ENCODE measurements at places on chromosomes 12 and 14. TPM values are rescaled to one million over a fixed set of nuclear protein-coding genes. Genes with fewer than 3 reads are reported as not detected.

ANKRD13A gene
- 64.8 TPM for total RNA-seq

TRPV4 gene
- total RNA-seq = not detected

SLCO1B1 gene
- 0.12 TPM for total RNA-seq

OR4K1 gene
- not detected for total RNA-seq

G2E3 gene
- total RNA-seq = 24.1 TPM

TMTC1 gene
- 0.44 TPM for total RNA-seq

MTERF2 gene
- 11.5 TPM for total RNA-seq

SOAT2 gene
- total RNA-seq = 1.6 TPM

CCDC198 gene
- total RNA-seq = not detected

NGDN gene
- total RNA-seq = 120 TPM

DPY19L2 gene
- 2.9 TPM for total RNA-seq

ABCC9 gene
- 0.09 TPM for total RNA-seq

NOS1 gene
- total RNA-seq = not detected

MANSC4 gene
- not detected for total RNA-seq

IFNG-AS1 gene
- 4.0 TPM for total RNA-seq

ADAMTS20 gene
- not detected for total RNA-seq

SLCO1B3 gene
- not detected for total RNA-seq

ANKRD33 gene
- total RNA-seq = not detected

NID2 gene
- total RNA-seq = 0.95 TPM

CCDC177 gene
- not detected for total RNA-seq

CELA1 gene
- 3.5 TPM for total RNA-seq

KLRC3 gene
- 3.5 TPM for total RNA-seq

P2RX2 gene
- total RNA-seq = not detected

PTGER2 gene
- total RNA-seq = 54.7 TPM

RNASE1 gene
- total RNA-seq = not detected

CAPZA3 gene
- not detected for total RNA-seq

AQP2 gene
- total RNA-seq = not detected

RPL10L gene
- not detected for total RNA-seq

SRGAP1 gene
- 0.25 TPM for total RNA-seq

FIGNL2 gene
- total RNA-seq = 2.0 TPM

EGLN3 gene
- 3.8 TPM for total RNA-seq

FOS gene
- total RNA-seq = 20.4 TPM

SOX5 gene
- total RNA-seq = not detected

ZNF140 gene
- 12.6 TPM for total RNA-seq

TRHDE gene
- total RNA-seq = not detected

ACSS3 gene
- not detected for total RNA-seq

OR4E1 gene
- total RNA-seq = 0.20 TPM

SIX1 gene
- total RNA-seq = not detected

ING4 gene
- 66.5 TPM for total RNA-seq

CLEC9A gene
- not detected for total RNA-seq

B4GALNT3 gene
- 1.6 TPM for total RNA-seq

BCL2L14 gene
- not detected for total RNA-seq

MUCL1 gene
- total RNA-seq = not detected

PMEL gene
- total RNA-seq = not detected

AMDHD1 gene
- 2.0 TPM for total RNA-seq

EPYC gene
- not detected for total RNA-seq

C14orf119 gene
- 44.4 TPM for total RNA-seq

TAS2R7 gene
- not detected for total RNA-seq

GLIPR1L1 gene
- not detected for total RNA-seq

PRIMA1 gene
- not detected for total RNA-seq
